ENCODE measurements at places on chromosomes 1 and 21. TPM values are rescaled to one million over a fixed set of nuclear protein-coding genes. Genes with fewer than 3 reads are reported as not detected.

The SLC25A34 gene
- total RNA-seq: 2.8 TPM

The CORT gene
- not detected for total RNA-seq

The IFNLR1 gene
- total RNA-seq: 6.2 TPM

The FAM151A gene
- total RNA-seq: 0.72 TPM

GRCh38 chr1:215860833-215861232, 293.7 kb downstream of the KCTD3 start:
- H3K36me3 ChIP-seq: no peaks in the 10 kb centered on the region
- no peak overlapping the region for H3K27ac ChIP-seq
- DNase-seq: no peak
- H3K4me3 ChIP-seq: no peak overlapping the region

DNA sequence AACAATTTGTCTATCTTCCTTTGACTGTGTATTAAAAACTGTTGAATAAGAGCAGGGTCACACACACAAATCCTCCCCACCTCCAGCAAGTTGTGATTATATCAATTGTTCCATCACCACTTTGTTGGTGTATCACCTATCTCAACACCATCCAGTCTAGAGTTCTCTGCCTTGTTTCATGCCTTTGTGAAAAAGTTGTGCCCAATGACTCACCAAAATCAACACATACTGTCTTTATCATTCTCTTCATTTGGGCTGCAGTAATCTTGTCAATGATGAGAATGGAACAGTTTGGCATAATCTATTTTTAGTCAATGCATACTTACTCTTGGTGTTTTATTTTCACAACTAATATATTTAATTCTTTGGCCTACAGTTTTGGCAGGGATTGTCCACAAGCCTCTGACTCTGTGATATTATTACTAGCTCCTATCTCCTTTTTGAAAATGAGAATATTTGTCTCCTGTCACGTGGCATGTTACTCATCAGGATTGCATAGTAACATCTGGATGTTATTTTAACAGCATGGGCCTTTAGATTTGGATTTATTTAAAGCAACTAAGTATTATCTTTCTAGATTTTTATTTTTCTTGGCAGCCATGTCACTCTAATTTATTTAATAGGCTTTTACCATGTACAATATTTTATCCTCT, 5.1 kb downstream of the C1orf87 start:
- H3K4me3 ChIP-seq: no peak overlapping the region
- no peak overlapping the region for H3K27ac ChIP-seq
- no peak for DNase-seq
- no peaks in the 10 kb centered on the region for H3K27me3 ChIP-seq
- no peaks in the 10 kb centered on the region for H3K36me3 ChIP-seq
